Diencephalon (tissue), 1 donor: ENCODE measurements at places on chromosomes 13 and 19. TPM values are rescaled to one million over a fixed set of nuclear protein-coding genes. Genes with fewer than 3 reads are reported as not detected.

The ZNF546 gene
- total RNA-seq = 16.1 TPM

The ZNF845 gene
- total RNA-seq = 15.7 TPM

The POLR2I gene
- total RNA-seq = 104 TPM

The MUC16 gene
- total RNA-seq = not detected

The TMTC4 gene
- total RNA-seq = 76.4 TPM

The NDFIP2 gene
- 57.4 TPM for total RNA-seq
